ENCODE measurements at places on chromosomes 5 and 9.
A peak's percentile ranks its signal among the peaks of the same experiment; 100 is the strongest.

- no peak for DNase-seq
Observed at GRCh38 chr9:134884492-134884891, 3.9 kb downstream of the FCN2 start.

DNA sequence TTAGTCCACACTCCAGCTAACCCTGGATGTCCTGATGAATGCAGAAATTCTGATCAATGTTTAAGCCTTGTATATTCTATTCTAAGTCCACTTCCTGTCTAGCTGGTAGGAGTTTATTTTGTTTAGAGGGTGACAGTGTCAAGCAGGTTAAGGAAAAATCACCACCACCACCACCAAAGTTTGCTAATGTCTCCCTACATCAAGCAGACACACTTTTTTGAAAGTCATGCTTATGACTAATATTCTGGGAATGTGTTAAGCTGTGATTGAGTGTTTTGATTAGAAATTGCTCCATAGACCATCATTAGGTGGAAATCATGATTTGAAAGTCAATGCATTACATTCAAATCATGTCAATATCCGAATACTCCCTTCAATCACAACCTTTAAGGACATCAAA, 1530.1 kb downstream of the MAT2B start:
- no peak for DNase-seq

- DNase-seq, result no peak
Observed at GRCh38 chr5:126124706-126125345, 298.4 kb upstream of the GRAMD2B start.

DNA sequence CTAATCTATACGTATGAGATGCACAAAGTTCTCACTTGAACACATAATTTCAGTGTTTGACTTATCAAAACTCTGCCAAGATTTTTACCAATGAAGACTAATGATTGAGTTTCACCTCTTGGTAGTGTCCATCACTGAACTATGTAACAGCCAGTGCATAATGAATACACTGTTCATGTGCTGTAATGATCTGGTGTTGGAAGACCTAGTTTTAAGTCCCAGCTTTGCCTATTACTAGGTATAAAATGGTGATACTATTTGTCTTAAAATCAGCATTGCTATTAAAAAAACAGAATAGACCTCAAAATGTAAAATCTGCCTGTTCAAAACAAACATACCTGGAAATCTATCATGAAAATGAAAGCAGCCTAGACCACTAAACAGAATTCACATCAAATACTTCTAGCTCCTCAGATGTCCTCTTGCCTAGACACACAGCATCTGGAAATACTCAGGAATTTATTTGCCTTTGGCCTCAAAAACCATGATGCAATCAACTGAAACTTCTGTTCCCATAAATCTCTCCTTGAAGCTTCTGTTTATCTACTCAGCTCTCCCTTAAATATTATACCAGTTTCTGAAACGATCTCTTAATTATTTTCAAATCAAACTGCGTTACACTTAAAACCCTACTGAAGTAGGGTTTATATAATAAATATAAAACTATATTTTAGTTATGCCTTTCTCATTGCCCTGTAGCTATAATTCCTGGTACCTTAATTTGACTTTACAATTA, 38.1 kb downstream of the MRPS27 start:
- no peak for DNase-seq

DNA sequence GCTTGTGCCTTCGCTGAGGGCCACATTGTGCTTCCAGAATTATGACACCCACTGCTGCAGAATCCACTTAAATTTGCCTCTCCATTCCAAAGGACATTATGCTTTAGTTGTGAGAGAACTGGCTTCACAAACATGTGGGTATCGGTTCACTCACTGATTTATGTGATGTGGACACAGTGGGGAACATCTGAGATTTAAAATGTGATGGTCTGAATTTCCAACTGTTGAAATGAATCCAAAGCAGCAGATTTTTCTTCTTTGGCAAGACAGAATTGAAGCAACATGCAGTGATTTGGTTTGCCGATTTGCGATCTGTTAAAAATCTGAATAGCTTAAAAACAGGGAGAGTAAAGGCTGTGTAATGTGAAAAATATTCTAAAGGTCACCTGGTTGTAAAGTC, 20.3 kb downstream of the PCSK5 start:
- no peak for DNase-seq

- DNase-seq, result no peak
Observed at GRCh38 chr9:36980148-36980974, 53.7 kb downstream of the PAX5 start.

GRCh38 chr5:65768723-65769346, 46.8 kb downstream of the NLN start:
- no peak for DNase-seq

DNA sequence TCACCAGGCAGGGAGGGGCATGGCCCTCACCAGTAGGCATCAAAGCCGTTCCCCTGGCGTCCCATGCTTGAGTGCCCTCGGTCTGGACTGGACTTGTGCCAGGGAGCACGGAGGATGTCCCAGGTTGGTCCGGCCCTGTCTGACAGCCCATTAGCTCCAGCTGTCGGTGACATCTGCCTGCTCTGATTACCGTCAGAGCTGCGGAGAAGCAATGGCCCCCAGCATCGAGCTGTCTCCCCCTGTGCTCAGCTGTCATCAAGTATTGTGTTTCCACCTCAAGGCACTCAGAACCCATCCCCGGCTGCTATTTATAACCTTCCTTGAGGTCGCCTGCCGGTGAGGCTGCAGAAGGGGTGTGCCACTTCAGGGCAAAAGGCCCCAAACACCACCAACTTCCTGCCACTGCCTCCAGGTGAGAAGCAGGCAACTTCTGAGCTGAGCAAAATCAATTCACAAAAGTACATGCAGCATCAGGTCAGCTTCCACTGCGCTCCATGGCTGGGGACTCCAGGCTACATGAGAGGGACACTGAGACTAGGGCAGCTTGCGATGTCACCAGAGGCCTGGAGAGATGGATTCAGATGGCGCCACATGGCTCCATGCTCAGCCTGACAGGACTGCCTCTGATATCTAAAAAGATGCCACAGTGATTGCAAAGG, 142.7 kb downstream of the C5orf15 start:
- DNase-seq, result peak; percentile 70
